Dorsolateral prefrontal cortex (tissue), 122 donors: ENCODE measurements at places on chromosomes 6 and 20.

GRCh38 chr20:56463428-56463827 lies 5.0 kb upstream of the RTF2 start:
- no peak for DNase-seq

GRCh38 chr6:21533678-21534077 lies 59.9 kb upstream of the SOX4 start:
- DNase-seq, result no peak

- no peak for DNase-seq
These were observed 86.7 kb downstream of the SCML4 start for GRCh38 chr6:107737397-107737793.

DNA sequence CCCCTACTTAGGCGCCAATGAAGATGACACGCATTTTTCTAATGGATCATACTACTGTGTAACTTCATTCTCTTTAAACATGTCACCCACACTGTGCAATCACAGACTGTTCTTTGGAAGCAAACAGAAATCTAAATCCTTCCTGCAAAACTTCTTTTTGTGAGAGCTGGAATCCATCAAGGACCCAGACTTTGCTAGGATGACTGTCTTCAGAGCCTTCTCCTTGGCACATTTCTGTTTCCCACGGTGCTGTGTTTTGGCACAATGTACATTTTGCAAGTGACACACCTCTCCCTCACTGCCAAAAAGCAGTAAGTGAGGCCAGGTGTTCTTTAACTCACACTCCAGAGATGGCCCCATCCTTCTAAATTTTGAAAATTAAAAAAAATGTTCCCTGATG lies 21.7 kb upstream of the TAGAP start:
- no peak for DNase-seq
